Stimulated activated CD4-positive, alpha-beta T cell treated with anti-CD3 and anti-CD28 coated beads, Interleukin-4, amount 100 ng/mL, for 48 hours (primary cell): ENCODE measurements at places on chromosomes 11 and 22.

DNA sequence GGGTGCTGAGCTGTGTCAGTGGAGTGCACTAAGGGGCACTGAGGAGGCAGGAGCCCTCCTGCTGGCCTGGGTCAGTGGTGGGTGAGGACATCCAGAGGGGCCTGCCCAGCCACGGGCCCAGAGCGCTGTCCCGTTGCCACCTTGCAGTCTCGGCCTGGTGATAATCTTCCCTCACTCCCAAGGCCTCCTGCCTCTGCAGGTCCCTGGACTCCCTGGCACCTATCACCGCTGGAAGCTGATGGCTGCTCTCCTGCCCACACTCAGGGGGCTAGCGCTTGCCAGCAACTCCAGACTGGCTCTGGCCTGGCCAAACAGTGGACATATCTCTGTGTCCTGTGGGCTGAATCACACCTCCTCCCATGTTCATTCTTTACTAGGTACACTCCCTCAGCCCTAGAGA, 86.5 kb upstream of the PITPNB start:
- no peak for DNase-seq

- no peak for DNase-seq
Observed at GRCh38 chr11:106399076-106399511, 321.6 kb downstream of the AASDHPPT start.

DNA sequence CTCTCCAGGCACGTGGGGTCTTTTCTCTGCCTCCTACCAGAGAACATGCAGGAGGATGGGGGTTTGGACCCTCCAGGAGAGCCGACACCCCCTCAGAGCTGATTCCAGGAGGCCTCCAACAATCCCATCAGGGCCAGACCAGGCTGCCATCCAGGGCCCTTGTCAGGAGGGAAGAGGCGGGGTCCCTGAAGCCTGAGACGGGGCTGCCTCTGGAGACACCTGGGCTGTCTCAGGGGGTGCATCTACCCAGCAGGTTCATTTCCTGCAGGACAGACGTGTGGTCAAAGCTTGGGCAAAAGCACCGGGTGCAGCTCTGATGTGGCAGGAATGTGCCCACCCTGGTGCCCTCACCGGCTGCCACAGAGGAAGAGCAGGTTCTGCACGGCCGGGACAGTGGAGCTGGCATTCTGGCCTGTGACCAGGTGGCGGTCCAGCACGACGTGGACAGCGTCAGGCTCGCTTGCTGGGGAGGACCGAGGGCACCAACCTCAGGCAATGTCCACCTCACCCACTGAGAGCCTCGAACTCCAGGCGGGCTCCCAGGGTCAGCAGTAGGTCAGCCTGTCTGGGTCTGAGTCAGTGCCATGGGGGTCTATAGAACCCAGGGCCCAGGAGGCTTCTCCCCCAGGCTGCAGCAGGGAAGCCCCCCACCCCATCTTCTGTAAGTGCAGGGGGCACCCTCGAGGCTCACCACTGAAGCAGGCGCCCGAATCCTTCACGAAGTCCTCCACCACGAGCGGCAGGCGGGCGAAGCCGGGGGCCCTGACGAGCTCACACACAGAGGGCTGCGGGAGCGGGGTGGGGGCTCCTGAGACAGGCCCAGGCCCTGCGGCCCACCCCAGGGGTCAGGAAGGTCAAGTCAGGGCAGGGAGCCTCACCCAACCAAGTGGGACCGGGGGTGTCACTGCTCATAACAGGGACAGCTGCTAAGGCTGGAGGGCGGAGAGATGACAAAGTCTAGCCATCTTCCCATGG, 6.4 kb downstream of the GATD1 start:
- no peak for DNase-seq

DNA sequence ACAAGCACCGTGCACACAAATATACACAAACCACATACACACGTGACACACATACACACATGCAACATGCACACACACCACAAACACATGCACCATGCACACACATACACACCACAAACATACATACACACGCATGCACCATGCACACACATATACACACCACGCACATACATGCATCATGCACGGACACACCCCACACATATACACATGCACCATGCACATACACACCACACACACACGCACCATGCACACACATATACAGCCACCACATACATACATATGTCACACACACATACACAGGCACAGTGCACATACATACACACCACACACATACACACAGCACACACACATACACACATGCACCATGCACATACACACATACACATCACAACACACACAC, 12.7 kb upstream of the B4GALNT4 start:
- no peak for DNase-seq

GRCh38 chr11:30131535-30131934, 99.3 kb upstream of the FSHB start:
- DNase-seq = no peak

- DNase-seq = no peak
Observed at GRCh38 chr11:44358713-44359112, 48.8 kb upstream of the ALX4 start.

- no peak for DNase-seq
Observed at GRCh38 chr11:85394283-85394682, 232.9 kb downstream of the DLG2 start.

- no peak for DNase-seq
Observed at GRCh38 chr11:120706257-120706656, 194.7 kb downstream of the GRIK4 start.

DNA sequence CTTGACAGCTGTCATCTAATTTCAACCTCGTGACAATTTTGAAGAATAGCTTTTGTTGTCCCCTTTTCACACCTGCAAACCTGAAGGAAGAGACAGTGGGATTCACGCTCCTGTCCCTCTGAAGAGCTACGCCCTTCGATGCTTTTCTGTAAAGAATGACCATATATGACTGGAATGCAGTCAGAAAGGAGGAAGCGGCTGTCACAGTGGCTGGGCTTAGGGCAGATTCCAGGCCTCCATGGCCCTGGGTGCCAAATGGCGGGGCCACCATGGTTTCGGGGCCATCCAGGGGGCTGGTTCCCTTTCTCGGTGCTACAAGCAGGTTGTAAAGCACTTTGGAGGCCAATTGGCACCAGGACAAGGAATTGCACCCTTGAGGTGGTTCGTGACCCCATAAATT, 22.2 kb upstream of the FGF19 start:
- no peak for DNase-seq

DNA sequence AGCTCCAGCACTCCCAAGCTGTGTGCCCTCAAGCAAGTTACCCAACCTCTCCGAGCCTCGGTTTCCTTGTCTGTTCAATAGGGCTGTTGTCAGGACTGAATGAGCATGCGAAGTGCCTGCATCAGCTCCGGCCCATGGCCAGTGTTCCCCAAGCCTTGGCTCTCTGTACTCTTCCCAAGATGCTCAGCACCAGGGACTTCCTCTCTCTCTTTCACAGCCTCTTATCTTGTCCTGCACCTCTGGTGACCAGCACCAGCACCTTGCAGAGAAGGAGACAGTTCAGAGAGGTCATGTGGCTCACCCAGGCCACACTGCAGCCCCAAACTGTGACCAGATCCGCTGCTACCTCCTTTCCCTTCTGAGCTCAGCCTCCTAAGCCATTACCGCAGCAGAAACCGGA, 120.3 kb upstream of the ANO1 start:
- DNase-seq = no peak

GRCh38 chr11:68093565-68093964, 27.6 kb downstream of the CHKA start:
- no peak for DNase-seq

DNA sequence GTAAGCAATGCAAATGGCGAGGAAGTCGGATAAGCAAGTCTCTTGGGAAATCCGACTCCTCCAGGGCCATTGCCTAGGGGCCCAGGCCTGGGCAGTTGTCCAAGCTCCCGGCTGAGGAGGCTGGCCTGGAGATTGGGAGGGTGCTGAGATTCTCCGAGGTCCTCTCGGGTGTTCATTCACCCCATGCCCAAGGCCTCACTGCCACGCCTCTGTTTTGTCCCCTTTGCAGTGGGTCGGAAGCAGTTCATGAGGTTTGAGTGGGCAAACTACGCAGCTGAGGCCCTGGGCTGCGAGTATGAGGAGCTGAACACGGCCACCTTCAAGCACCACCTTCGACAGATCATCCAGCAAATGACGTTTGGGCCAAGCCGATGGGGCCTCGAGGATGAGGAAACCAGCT, 81.3 kb downstream of the MYO18B start:
- DNase-seq = no peak

DNA sequence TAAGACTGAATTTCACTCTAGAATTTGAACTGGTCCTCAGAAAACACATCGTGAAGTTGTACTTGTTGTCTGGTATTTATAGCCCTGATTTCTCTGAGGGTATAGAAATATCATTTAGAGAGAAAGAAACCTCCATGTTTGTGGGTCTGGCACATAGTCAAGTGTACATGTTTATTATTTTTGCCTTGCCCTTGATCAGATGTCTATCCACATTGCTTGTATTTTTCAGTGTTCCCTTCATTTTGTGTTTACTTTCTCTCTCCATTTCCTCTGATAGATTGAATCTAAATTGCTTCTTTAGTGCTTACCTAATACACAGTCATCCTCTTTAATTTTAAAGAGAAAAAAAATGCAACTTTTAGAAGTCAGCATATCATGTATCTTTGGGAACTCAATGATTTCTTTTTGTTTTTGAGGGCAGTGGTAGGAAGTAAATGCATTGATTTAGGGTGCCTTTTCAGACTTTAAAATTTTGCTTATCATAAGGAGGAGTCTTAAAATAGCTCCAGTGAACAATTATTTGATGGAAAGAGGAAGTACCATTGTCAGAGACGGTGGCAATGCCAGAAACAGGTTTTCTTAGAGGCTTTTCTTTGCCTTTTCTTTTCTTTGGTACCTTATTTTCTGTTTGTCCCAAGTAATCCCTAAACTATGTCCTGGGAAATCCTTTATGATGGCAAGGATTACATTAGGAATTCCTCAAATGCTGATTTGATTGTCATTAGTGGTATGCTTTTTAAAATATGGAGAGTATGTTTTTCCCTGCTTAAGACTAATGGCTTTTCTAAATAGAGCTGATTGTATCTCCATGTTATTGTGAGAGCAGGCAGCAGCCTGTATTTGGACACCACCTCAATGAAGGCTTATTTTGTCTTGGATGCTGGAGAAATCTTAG, 29.8 kb upstream of the TECTA start:
- DNase-seq = no peak

GRCh38 chr11:128521682-128522054, 65.7 kb downstream of the ETS1 start:
- DNase-seq = no peak

DNA sequence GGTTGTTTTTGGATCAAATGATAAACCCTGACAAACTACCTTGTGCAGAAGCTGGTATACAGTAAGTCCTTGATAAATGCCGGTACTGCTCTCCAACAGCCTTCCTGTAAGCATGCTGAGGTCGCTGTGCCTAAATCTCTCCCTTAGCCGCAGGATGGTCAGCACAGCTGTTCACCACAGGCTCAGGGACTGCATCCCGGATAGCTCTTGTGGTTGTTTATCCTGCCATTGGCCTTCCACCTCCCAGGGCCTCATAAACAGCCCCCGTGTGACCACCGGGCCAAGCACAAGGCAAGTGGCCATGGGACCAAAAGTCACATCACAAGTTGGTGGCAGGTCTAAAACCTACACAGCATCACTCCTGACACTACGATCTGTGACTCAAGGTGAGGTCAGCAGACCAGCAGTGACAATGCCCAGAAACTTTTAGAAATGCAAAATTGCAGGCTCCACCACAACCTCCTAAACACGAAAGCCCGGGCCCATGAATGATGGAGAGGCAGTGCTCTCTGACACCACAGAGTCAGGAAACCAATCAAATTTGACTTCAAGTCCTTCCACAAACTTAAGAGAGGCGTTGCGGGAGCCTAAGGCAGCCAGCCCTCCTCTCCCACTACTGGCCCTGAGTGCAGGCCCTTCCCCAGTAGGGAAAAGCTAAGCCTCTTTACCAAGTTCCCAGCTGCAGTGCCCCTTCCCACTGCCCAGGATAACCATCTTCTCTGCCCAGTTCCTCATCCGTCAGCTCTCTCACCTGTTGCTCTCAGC, 3.9 kb downstream of the SPATA19 start:
- no peak for DNase-seq

DNA sequence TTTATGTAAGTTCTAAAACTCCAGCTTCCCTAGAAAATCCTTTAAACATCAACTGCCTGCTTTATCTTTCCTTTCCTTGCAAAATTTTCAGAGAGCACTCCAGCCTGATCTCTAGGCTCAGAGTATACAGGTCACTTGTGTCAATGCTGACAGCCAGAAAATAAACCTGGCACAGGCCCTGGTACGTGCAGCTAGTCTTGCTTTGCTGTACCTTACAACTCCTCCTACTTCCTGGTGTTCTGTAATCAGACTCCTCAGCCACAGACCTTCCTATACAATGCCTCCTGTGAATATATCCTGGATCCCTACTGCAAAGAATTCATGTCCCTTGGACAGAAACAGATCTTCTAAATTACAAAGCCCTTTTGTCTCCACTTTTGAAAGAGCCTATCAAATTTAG, 24.2 kb upstream of the TMEM123 start:
- no peak for DNase-seq

DNA sequence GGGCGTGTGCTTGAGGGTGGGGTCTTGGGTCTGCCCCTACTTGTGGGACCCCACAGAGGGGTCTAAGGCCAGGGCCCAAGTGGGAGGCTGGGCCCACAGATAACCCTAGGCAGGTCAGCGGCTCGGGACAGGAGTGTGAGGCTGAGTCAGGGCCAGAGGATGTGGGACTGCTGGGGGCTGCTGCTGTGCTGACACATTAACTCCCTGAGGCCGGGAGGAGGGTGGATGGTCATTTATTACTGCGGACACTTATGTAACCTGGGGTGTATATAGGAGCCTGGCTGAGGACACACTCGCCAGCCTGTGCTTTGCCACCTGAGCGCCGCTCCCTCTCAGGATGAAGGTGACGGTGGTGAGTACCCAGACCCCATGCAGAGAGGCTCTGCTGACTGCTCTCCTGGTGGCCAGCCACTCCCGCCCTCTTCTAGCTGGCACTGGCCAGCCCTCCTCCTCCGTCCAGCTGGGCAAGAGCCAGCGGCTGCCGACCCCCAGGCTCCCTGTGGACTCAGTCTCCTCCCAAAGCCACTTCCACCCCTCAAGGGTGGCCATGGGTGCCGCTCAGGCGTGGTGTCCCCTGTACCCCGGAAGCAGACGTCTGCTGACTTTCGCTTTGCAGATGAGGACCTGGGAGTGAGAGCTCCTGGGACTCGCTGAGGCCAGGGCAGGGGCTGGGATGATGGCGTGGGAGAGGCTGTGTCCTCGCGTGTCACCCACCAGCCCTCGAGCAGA, at the start of gene MIOX:
MIOX (plus strand) TSS at position 299 of the 729 bp plus-strand sequence; CDS start at position 338, 39 bp downstream.
- DNase-seq = no peak

DNA sequence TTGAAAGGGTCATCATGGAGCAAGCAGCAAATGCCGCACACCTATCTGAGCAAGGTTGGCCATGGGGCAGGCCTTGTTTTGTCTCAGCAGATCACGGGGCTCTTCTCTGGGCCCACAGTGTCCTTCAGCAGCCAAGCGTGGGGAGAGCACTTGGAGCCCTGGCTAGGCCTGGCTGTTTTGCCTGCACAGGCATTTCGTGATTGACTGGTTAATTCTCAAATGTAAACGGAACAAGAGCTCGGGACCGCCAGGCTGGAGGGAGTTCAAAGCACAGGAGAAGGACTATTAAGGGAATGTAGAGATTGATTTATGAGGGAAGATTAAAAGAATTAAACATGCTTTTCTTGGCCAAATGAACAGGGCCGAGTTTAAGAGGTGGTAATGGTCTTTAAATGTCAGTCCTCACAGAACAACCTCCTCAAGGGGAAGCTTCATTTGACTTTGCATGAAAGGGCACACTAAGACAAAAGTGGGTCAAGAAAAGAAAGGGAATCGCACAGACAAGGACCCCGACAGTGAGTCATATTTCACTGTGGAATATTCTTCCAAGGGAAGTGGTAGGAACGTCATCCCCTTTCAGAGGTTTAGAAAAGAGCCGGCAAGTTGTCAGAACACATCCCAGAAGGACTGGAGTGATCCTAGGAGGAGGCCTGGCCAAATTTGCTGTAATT, 20.7 kb downstream of the SPON1 start:
- no peak for DNase-seq
